ENCODE measurements at places on chromosomes 11 and 22.

DNA sequence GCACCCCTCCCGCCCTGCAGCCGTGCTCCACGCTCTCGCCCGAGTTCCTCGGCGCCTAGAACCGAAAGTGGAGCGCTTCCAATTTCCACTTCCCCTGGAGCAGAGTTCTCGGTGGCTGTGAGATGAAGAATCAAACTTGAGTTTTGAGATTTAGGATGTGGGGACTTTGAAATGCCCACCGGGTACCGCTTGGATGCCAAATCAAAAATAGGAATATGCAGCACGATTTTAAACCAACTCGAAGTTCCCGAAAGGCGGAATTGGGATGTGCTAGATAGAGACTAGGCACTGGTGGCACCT lies 569 bp downstream of the POLA2 start:
- no peak for DNase-seq

- DNase-seq, result no peak
These were observed 728 bp downstream of the FANCF start for GRCh38 chr11:22624742-22625447.

- DNase-seq, result no peak
These were observed 3.1 kb upstream of the WT1 start for GRCh38 chr11:32438346-32438865.

DNA sequence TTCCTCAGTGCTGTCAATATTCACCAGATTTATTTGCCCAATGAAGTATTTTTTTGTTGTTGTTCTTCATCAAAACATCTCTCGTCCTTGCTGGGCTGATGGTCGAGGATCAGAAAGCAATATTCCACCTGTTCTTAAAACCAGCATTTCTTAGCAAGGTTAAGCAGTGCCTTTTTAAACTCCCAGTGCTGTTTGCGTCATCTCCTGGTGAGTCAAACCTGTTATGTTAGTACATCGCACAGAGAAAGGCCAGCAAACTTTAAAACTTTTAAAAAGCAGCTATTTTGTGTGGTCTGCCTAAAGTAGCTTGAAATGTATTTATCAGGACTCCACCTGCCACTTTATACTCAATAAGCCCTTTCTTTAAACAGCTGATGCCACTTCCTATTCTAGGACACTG lies 802.0 kb downstream of the KCNA4 start:
- no peak for DNase-seq

DNA sequence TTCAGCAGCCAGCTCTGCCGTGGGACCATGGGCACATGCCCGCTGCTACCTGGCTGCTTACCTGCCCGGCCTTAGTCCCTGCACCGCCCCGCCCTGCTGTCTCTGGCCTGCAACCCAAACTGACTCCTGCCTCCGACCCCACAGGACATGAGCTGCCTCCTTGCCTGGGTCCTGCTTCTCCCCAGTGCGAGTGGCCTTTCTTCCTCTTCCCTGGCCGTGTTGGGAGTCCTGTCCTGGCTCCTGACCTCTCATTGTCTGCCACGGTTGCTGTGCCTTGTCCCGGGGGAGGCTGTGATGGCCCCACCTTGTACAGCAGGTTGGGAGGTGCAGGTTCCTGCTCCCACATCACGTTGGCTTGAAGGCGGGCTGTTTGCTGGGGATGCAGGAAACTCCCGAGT lies 370.0 kb downstream of the TBC1D22A start:
- no peak for DNase-seq

DNA sequence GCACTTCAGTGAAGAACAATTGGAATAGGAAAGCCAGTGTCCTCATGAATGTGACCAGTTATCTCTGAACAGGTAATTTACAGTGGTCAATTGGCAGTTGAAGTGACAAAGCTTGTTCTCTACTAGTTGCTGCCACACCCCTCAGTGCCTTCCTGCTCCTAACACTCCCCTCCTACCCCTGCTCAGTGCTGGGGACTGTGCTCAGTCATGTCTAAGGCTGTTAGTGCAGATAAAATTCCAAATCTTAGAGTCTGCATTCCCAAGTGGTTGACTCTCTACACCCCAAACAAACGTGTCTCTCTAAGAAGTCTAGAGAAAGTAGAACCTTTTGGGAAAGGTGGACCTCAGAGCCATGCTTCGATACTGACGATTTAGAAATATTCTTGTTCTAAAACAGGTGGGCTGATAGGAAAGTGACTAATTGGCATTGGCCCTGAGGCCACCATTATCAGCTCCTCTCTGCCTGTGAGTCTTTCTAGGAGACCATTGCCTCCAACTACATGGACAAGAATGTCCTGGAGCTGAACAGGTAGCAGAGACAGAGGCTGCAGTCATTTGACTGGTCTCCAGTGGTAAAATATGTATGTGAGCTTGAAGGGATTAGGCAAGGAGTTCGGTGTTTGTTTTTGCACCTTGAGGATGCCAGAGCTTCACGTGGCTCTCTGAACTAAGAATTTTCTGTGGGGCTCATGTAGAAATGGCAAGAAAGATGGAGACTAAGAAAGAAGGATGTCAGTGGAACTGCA lies 22.1 kb upstream of the NNMT start:
- DNase-seq, result peak; percentile 53

DNA sequence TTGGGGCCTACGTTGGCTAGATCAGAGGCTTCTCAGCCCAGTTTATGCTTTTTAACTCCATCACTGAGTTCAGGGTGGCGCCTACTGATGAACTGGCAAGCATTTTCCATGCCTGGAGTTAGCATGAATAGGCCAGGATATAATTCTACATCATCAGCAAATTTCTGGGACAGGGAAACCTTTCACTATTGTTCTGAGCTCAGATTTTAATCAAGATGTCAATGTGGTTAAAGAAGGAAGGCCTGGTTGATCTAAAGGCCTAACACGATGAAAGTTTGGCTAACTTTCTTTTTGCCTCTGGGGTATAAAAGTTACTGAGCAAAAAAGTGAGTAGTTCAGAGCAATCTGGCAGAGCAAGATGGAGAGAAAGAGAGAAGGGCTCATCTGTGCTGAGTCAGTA lies 21.7 kb upstream of the IFITM3 start:
- no peak for DNase-seq

- no peak for DNase-seq
These were observed 4.6 kb downstream of the FGF19 start for GRCh38 chr11:69699213-69699612.

GRCh38 chr11:119196833-119197483 lies 9.2 kb upstream of the CBL start:
- DNase-seq, result no peak

DNA sequence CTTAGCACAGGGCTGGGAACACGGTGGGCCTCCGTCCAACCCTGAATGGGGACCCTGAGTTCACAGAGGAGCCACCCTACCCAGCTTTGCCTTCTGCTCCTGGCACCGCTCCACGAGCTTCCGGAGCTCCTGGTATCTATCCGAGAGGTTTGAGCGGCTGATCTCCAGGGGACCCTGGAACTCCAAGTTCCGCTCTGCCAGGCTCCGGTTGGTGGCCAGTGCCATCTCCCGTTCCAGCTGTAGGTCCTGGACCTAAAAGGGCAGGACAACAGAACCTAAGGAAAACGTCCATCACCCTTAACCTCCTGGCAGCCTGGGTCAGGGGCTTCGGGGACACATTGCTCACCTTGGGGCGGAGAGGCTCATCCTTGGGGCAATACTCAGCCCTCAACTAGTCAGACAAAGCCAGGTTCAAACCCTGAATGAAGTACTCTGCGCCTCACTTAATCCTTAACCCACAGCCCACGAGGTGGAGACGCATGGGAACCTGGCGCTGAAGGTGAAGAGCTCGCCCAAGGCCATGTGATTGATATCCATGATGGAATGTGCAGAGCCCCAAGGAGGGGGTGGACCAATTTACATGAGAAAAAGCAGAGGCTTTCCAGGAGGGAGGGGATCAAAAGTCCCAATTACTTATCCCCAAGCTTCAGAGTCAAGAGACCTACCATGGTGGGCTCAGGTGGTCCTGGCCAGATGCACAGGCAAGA lies 27.1 kb downstream of the VPS37C start:
- no peak for DNase-seq

- no peak for DNase-seq
These were observed 39.5 kb downstream of the AHNAK start for GRCh38 chr11:62507125-62507422.

DNA sequence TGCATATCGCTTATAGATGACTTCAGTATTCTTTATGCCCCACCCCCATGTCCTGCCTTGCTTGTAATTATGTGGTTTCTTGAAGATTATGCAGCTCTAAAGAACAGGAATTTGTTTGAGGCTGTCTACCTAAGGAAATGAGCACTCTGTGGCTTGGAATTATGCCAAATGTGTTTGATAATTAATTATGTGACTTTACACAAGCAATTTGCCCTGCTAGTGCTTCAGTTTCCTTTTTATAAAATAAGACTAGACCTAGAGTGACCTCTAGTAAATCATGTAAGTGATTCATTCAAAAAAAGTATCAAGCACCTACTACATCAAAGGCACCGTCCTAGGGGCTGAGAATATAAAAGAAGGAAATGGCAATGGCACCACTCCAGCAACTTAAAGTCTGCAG lies 491.5 kb upstream of the KIRREL3 start:
- DNase-seq, result no peak

DNA sequence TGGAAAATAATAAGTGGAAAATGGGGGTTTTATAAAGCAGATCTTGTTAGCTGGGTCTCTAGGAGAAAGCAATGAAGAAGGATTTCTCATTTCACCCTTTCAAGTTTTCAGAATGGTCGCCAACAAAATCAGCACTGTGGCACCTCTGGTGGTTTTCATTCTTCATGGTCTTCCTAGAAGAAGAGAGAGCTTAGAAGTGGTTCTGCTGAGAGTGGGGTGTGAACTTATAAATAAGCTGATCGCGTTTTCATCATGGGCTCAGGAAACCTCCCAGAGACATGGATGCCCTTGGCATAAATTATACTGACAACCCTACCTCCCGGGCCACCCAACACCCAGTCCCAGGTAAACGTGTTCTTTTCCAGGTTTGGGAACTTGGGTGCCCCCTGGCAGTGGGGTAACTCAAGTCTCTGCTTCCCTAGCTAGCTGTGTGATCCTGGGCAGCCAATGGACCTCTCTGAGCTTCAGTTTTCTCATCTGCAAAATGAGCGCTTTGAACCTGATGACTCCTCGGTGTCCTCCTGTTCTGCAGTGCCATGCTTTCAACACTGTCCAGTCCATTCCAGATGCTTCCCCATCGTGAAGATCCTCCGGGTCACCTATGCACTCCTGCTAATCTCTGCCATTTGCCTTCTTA lies 72.6 kb upstream of the GRAMD1B start:
- no peak for DNase-seq

GRCh38 chr11:9351321-9351881 lies 33.1 kb upstream of the IPO7 start:
- DNase-seq, result no peak
